Muscle of back (tissue), 13 donors: ENCODE measurements at places on chromosomes 12 and 14. TPM values are rescaled to one million over a fixed set of nuclear protein-coding genes. Genes with fewer than 3 reads are reported as not detected.

- DNase-seq, result no peak
Observed at GRCh38 chr12:7959278-7959677, 23.3 kb upstream of the SLC2A3 start.

DNA sequence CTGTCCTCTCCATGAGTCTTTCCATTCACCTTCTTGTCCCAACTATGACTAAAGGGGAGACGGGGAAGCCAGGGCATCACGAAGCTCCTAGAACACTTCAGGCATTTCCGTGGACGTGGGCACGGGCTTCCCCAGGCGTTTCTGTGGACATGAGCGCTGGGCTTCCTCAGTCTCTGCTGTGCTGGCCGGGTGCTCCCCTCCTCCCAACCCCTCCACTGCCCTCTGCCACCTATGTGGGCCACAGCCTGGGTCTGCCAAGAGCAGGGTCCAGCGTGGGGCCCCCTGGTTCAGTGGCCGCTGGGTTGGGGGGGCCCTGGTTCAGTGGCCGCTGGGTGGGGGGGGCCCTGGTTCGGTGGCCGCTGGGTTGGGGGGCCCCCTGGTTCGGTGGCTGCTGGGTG lies 14.8 kb downstream of the HIP1R start:
- DNase-seq, result no peak

- peak; percentile 86 for DNase-seq
Observed at GRCh38 chr12:92503971-92504593, 198.7 kb upstream of the PLEKHG7 start.

DNA sequence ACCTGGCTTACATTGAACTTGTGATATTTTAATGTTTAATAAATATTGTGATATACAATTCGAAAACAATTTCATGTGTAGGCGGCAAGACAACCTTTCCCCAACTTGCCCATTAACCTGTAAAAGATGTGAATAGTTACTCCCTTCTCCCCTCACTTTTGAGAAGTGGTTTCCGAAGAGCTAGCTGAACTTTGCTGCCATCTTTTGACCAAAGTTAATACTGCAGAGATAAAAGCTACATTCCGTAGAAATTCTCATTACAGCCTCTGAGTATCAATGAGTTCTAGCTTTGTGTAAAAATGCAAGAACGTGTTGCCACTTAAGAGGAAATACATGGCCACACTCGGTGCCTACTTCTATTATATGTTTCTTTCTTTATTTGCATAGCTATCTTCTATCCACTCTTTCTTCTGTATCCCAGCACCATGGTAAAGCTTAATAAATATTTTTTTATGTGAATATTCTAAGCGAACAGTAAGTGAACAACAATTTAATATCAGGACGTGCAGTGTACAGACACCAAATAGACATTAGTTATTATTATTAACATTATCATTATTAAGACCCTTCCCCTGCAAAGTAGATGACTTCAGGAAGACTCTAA lies 105.1 kb upstream of the TMEM260 start:
- peak; percentile 41 for DNase-seq

- DNase-seq, result no peak
Observed at GRCh38 chr12:10130042-10130441, at the start of gene CLEC7A. TSS of gene CLEC7A (minus strand) at chr12:10130199. CDS start at chr12:10130082, 117 bp downstream.

DNA sequence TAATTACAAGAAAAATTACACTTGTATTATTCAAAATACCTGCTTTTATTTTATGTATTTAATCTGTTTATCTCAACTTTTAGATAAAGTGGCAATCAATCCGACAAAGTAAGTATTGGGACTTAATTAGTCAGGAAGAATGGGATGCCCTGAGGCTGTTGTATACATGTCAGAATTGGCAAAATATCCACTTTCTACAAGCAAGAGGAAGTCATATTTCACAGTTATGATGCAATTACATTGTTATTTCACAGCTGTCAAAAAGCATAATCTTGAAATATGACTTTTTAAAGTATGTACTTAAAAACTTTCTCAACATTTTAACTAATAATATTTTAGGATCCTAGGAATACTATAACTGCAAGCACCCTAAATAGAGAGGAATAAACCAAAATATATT lies 357.1 kb upstream of the MGAT4C start:
- DNase-seq, result no peak

DNA sequence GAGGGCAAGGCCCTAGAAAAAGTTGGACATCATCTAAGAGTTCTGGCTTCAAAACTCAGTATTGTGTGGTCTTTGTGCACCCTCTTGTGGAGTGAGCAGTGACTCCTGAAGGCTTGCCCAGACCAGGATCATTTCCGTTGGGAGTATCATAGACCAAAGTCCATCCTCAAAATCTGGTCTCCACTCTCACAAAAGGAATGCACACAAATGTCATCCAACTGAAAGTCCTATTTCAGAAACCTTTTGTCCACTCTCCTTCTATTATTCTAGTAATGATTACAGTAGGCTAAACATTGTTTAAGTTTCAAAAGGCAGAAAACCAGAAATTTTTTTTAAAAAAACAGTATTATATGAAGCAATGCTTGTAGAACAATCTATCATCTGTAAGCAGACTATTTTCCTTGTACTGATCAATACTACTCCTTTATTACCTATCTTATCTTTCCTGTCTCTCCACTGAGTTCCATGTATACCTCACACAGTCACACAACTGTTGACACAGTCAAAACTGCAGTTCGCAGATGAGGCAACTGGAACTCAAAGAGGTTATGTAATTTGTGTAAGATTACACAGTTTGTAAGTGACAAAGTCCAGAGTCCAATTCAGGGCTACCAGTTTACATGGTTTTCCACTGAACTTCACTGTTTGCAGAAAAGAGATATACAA lies 41.4 kb downstream of the COX16 start:
- peak; percentile 36 for DNase-seq

GRCh38 chr14:27098451-27098850 lies 500.6 kb upstream of the NOVA1 start:
- DNase-seq, result no peak

GRCh38 chr14:96203635-96204034 lies 1.0 kb upstream of the BDKRB2 start:
- no peak for DNase-seq

- DNase-seq, result peak; percentile 61
Observed at GRCh38 chr12:116582610-116583009, 23.4 kb downstream of the MAP1LC3B2 start.

DNA sequence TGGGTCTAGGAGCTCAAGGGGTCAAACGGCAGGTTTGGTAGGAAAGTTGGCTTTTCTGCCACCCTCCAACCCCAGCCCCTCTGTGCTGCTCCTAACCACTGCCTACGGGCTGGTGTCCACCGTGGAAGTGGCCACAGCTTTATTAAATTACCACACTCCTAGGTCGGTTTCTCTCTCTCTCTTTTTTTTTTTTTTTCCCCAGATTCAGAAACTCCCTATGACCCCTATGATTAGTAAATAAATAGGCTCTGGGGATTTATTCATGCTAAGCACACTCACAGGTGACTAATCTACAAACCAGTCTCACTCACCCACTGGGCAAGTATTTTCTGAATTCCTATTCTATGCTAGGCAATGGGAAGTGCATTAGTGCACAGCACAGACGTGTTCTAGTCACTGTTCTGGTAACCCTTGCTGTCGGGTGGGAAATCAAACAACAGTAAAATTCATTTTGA lies 8.7 kb upstream of the DDX47 start:
- DNase-seq, result peak; percentile 71

DNA sequence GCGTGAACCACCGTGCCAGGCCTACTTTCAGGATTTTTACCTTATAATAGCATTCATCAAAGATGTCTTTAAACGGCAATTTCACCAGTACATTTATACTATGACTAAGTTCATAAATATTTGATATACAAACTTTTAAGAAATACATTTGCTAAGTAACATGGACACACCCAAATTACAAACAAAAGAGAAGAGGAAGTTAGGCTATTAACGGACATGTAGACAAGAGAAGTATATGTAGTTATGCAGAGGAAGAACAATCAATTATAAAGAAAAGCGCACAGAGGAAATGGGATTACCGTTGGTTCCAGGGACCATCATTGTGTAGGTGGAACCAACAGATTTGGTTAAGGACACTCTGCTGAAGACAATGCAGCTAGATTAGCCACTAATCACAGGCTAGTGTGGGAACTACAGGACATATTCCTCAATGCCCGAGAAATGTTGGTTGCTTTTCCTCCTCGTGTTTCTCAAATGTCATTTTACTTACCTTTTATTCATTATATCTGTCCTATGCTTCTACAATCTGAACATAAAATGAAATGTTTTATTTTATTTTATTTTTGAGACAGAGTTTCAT lies 24.0 kb upstream of the PKP2 start:
- DNase-seq, result no peak

KRT6A gene
- not detected for polyA plus RNA-seq

GUCY2C gene
- 0.13 TPM for polyA plus RNA-seq

NEUROD4 gene
- polyA plus RNA-seq, result not detected

PPM1H gene
- 4.9 TPM for polyA plus RNA-seq
